ENCODE measurements at places on chromosomes 7 and 10.

DNA sequence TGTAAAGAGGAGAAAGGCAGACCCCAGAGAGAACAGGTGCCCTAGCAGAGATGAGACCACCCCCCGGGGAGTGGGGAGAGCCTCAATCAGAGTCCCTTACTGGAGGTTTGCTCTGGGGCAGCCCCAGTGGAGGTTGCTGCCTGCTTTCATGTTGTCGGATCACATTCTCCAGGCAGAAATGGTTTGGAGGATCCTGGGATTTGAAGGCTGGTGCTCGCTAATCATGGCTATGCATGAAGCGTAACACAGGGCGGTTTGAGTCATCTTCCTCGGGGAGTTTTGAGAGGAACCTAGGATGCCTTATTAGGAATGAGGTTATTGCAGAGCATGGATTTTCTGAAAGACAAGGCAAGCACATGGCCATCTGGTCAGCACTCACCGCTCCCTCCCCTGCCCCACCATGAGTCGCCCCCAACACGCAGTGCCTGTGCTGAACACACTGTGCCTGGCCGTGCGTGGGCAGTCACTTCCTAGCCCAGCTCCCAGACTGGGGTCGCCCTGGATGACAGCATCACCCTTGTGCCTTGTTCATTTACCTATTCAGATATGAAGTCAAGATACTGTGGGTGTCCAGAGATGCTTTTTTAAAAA is 319.9 kb downstream of the DPP6 start:
- no peak for DNase-seq

DNA sequence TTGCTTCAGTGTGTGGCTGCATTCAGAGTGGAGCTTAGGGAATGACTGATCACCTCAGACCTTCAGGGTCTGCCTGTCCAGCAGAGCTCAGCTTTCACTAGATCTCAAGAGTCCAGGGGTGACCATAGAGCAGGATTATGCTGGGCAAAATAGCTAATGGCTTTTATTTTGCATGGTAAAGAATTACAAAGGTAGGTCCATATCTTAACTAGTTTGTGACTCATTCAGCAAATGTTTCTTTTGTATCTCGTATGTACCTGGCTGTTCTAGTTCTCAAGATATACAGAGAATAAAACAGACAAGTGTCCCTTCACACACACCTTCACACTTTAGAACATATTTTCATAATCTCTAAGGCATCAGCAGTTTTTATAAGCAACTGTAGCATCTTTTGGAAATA is 180.5 kb downstream of the DYNC1I1 start:
- DNase-seq: no peak

- DNase-seq: no peak
These were observed 5.9 kb upstream of the LGI1 start for GRCh38 chr10:93751832-93752231.

DNA sequence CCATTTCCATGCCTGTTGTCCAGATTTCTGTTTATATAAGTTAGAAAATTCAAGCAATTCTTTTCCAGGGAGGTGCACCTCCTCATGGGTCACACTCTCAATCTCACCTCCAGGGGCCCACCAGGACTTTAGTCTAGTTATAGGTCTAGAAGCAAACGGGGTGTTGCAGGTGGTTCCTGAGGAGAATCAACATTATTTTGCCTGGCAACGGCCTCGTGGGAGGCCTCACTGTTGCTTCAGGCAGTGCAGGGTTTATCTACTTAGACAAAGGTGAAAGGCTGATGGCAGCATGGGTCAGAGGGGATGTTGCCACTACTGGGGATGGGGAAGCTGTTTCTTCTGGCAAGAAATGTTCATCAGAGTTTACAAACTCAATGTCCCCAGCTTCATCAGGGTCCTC is 56.7 kb upstream of the LRRC18 start:
- no peak for DNase-seq

- no peak for DNase-seq
These were observed 98.3 kb upstream of the AGK start for GRCh38 chr7:141452911-141453310.

DNA sequence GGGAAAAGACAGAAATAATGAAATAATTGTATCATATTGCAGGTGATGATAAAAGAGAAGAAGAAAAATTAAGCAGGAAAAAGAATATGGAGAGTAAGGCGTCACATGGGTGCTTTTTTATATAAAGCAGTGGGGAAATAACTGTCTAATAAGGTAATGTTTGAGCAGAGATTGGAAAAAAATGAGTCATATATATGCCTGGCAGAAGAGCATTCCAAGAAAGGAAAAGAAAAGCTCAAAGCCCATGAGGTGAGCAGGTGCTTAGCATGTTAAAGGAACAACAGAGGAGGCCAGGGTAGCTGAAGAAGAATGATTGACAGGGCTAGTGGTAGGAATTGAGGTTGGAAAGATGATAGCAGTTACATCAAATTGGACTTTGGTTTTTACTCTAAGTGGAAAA is 739.5 kb downstream of the SORCS1 start:
- DNase-seq: no peak

- no peak for DNase-seq
These were observed 18.8 kb upstream of the SMNDC1 start for GRCh38 chr10:110323503-110323902.

DNA sequence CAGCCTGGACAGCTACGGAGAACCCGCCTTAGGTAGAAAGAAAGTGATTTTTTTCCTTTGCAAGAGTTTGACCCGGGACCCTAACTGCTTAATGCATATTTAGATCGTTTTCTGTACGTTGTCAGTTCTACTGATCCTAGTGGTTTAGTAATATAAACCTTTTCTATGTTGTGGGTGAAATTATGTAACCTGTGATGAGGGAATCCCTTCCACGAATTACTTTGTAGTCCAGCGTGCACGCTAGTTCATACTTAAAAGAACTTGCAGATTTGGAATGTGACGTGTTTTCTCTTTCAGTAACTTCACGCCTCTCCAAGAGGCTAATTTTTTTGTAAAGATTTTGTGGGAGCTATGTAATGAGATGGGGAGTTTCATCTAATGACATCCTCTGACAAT is 705 bp downstream of the SLF2 start:
- no peak for DNase-seq

GRCh38 chr10:78306358-78306757 is 272.7 kb downstream of the RPS24 start:
- DNase-seq: no peak

GRCh38 chr10:11358011-11358410 is 253.4 kb downstream of the USP6NL start:
- peak; percentile 71 for DNase-seq

DNA sequence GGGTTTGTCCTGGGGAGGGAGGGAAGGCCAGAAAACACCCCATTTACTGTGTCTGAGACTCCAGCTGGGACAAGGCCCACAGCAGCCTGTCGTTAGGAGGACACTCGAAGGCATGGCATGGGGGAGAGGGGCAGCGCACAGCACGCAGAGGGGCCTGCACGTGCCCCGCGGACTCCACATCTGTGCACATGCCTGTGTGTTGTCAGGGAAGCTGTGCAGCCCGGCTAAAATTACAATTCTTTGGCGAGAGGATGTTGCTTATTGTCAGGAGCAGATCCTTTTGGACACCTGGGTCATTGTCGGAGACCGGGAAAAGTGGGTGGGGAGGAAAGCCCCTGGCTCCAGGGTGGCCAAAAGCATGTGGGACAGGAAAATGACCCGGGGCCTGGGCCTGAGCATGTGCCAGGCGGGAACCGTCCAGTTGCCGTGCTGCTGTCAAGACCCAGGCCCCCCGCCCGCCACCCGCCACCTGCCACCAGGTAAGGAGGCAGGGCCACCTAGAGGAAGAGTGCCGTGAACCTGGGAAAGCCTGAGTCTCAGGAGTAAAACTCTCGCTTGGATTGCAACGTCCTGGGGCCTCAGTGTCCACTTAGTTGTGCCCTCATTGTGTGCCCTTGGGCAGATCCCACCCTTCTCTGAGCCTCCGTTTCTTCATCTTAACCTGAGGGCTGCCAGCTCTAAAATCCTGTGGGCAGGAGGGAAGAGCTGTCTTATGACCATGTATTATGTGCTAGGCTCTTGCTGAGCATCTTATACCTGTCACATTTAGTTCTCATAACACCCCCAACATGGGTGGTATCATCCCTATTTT is 7.2 kb downstream of the VSIR start:
- DNase-seq: no peak

- DNase-seq: no peak
These were observed 1.1 kb downstream of the ADK start for GRCh38 chr10:74151879-74152722.

- no peak for DNase-seq
These were observed 927.3 kb upstream of the ZNF722 start for GRCh38 chr7:63071396-63071795.

DNA sequence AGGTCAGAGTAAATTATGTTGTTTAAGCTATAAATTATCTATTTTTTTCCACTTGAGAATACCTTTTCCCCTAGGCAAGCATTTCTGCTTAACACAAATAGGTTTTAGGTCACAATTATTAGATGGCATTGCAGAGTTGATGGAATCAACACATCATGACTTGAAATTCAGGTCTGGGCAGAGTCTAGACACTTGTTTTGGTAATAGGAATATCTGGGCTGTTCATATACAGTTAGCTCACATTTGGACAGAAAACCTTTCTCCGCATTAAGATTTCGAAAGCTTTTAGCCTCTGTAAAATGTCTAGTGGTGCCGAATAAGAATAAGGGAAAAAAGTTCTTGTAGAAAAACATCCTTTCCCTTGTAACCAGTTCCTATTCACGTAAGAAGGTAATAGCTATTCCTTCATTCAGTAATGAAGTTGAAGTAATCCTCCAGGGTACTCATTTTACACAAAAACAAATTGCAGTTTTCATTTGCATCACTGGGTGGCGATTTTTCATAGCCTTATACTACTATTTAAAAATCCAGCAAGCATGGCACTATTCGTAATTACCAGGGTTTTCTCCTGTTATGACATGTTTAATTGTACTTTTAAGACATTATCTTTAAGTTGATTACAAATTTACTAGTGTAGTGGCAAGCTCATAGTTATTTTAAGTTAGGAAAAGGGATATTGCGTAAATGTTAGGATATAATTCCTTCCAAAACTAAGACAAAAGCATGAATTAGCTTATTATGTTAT is 37.0 kb downstream of the RPA3 start:
- peak; percentile 66 for DNase-seq

DNA sequence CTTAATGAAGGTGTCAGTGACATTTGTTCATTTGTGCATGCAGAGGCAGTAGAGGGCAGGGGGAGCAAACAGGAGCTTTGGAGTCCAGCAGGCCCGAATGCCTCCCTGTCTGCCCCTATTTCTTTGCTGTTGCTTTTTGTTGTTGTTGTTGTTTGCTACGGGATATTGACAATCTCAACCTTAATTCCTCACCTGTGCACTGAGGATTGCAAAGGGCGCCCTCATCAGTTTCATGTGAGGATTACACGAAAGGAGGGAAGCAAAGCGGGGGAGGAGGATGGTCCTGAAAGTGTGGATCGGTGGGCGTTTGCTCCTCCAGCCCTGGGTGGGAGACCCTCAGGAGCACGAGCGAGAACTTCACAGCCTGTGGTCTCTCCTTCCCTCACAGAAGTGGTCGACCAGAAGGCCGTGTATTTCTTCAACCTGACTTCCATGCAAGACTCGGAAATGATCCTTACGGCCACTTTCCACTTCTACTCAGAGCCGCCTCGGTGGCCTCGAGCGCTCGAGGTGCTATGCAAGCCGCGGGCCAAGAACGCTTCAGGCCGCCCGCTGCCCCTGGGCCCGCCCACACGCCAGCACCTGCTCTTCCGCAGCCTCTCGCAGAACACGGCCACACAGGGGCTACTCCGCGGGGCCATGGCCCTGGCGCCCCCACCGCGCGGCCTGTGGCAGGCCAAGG is 9.6 kb downstream of the GDF10 start:
- no peak for DNase-seq

DNA sequence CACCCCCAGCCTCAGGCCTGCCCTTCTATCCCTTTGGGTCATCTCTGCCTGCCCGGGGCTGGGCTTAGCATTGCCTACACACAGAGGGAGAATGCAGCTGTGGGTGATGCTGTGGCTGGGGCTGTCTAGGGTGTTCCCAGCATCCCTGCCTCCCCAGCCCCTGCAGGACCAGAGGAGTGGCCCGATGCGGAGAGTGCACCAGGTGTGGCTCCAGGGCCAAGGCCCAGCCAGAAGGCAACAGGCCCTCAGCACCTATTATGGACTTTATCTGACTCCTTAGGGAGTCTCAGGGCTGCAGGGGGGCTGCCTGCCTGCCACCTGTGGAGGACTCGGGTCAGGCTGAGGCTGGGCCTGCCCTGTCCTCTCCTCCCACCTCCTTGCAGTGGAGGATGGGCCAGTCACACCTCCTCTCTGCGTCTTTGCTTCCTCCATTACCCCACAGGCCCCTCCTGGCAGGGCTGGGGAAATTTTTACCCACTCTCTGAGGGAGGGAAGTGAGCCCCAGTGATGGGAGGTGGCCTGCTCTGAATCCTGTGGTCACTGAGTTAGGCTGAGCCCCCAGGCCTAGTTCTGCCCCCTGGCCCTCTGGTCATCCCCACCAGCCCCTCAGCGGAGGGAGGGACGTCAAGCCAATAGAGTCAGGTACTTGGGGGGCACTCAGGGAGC is 92.9 kb upstream of the PCBD1 start:
- no peak for DNase-seq

DNA sequence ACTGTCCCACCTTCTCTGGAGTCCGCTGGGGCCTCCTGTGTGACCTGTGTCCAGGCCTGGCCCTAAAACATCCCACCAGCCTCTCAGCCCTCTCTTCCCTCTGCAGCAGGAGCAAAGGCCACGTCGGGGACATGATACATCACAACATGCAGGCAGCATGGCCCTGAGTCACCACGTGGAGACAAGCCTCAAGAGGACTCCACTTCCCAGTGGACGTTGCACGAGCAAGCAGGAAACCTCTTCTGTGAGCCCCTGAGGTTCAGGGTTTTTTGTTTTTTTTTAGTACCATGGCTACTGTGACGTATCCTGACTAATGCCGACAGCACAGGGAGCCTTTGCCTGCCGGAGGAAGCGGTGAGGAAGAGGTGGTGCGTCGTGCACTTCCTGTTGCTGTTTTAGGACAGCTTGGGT is 165.9 kb downstream of the DNAJB6 start:
- DNase-seq: no peak

- no peak for DNase-seq
These were observed 121.0 kb downstream of the KCNMA1 start for GRCh38 chr10:77516575-77516974.

DNA sequence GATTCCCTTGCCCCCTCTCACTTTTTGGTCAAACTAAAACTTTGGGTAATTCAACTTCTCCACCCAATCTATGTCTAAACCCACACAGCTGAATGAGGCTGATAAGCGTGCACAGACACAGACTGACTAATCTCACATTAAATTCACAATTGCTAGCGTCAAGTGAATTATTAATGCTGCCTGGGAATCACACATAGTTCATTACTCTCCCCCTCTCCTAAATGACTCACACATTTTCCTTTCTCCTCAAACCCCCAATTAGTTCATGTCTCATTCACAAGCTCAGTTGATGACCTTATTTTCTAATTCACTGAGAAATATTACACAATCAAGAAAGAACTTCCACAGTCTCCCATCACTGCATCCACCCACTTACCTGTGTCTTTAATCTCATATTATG is 14.5 kb downstream of the KLF14 start:
- no peak for DNase-seq

GRCh38 chr10:49176310-49177268 is 11.6 kb downstream of the TMEM273 start:
- no peak for DNase-seq

Measured in AML-193 (cell line).